ENCODE measurements at places on chromosomes 5 and 9.

DNA sequence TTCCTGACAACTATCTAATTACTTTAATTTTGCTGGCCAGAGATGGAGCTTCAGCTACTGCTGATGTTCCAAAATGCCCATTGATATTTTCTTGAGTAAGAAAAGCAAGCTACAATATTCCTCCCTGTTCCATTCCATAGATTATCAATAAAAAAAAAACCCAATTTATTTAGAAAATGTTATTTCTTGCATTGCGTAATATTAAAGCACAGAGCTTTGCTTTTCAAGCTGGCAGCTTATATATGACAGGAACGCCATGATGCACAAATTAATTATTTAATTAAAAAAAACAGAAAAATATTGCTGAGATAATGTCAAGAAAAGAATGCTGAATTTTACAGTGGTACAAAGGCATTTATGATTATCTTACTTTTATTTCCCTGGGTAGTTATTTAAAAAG is 47.9 kb downstream of the TRPM3 start:
- no peak for DNase-seq

DNA sequence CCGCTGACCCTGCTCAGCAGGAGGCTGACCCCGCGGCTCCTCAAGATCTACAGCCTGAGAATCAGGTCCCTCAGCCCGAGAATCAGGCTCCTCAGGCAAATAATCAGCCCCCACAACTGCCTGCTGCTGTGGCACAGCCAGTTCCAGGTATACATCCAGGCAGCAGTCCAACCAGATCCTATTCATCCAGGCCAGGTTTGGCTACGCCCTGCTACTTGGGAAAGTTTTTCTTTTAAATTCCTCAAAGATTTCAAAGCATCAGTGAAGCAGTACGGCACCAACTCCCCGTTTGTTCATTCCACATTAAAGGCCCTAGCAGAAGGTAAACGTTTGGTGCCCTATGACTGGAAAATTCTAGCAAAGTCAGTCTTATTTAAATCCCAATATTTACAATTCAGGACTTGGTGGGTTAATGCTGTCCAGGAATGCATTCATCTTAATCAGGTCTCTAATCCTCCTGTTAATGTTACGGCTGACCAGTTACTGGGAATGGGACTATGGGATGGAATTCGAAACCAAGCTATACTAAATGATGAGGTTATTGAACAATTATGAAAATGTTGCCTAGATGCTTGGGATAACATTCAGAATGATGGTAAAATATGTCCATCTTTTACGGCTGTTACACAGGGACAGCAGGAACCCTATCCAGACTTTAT is 102.3 kb downstream of the SYK start:
- DNase-seq, result no peak

DNA sequence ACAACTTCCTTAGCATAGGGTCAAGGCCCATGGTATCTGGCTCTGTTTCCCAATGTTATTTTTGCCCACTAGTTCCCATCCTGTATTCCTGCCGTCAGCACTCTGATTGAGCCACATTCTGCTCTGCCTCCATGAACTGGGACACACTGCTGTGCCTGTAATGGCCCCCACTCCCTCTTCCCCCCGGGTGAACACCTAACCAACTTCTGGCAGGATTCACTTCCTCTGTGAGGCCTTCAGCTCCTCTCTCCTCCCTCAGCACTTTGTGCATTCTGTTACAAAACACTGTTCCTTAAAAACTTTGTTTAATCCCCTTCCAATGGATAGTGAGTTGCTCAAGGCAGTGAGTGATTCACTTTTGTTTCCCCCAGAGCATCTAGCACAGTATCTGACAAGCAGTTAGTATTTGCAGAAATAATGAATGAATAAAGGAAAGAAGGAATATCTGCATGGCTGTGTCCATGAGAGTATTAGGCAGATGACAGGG is 183.6 kb downstream of the EFNA5 start:
- DNase-seq, result no peak

GRCh38 chr5:82821846-82822633 is 255.2 kb downstream of the TMEM167A start:
- DNase-seq, result no peak

DNA sequence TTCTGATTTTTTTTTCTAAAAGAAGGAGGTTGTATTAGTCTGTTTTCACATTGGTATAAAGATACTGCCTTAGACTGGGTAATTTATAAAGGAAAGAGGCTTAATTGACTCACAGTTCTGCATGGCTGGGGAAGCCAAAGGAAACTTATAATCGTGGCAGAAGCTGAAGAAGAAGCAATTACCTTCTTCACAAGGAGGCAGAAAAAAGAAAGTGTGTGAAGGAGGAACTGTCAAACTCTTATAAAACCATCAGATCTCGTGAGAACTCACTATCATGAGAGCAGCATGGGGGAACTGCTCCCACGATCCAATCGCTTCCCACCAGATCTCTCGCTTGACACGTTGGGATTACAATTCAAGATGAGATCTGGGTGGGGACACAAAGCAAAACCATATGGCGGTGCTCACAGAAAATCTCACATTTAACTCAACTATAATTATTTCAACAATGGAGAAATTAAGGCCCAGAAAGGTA is 27.1 kb downstream of the DPYSL3 start:
- DNase-seq, result no peak

DNA sequence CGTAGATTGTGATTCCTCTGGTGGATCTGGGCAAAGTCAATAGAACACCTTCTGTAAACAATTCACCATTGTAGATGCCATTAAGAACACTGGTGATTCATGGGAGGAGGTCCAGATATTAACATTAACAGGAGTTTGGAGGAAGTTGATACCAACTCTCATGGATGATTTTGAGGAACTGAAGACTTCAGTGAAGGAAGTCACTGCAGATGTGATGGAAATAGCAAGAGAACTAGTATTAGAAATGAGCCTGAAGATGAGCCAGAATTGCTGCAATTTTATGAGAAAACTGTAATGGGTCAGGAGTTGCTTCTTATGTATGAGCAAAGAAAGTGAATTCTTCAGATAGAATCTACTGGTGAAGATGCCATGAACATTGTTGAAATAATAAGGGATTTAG is 26.9 kb downstream of the TCERG1 start:
- no peak for DNase-seq

- no peak for DNase-seq
These were observed 164.4 kb downstream of the TLR4 start for GRCh38 chr9:117868594-117868993.

All from suprapubic skin (tissue), 4 donors.